ENCODE measurements at places on chromosomes 1 and 21.
A peak's percentile ranks its signal among the peaks of the same experiment; 100 is the strongest.

GRCh38 chr21:24844671-24845070 is 762.6 kb downstream of the MRPL39 start:
- no peak for DNase-seq

GRCh38 chr21:29164323-29164942 is 34.0 kb downstream of the MAP3K7CL start:
- peak; percentile 68 for DNase-seq

GRCh38 chr1:19013826-19014548 is 57.5 kb upstream of the IFFO2 start:
- DNase-seq: peak; percentile 65

- DNase-seq: no peak
Observed at GRCh38 chr1:173570370-173571007, 32.4 kb downstream of the SLC9C2 start.

DNA sequence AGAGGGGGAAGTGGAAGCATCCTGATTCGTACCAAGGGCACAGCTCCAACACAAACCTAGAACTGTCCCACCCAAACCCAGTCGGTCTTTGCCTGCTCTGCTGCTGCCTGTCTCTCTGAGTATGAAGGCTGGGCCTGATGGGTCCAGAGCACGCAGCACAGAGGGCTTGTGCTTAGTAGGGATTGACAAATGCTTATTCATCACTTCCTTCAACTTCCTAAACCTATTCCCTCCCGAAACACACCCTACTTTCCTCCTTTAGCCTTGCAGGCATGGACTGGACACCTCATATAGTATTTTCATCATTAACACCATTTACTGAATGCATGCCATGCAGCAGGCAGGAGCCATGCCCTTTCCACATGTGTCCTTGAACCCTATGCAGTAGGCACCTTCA is 31.3 kb downstream of the FOXO6 start:
- no peak for DNase-seq

- no peak for DNase-seq
Observed at GRCh38 chr1:216325946-216326345, 97.3 kb downstream of the USH2A start.

- peak; percentile 60 for DNase-seq
Observed at GRCh38 chr1:184002071-184002470, 35.5 kb downstream of the COLGALT2 start.

DNA sequence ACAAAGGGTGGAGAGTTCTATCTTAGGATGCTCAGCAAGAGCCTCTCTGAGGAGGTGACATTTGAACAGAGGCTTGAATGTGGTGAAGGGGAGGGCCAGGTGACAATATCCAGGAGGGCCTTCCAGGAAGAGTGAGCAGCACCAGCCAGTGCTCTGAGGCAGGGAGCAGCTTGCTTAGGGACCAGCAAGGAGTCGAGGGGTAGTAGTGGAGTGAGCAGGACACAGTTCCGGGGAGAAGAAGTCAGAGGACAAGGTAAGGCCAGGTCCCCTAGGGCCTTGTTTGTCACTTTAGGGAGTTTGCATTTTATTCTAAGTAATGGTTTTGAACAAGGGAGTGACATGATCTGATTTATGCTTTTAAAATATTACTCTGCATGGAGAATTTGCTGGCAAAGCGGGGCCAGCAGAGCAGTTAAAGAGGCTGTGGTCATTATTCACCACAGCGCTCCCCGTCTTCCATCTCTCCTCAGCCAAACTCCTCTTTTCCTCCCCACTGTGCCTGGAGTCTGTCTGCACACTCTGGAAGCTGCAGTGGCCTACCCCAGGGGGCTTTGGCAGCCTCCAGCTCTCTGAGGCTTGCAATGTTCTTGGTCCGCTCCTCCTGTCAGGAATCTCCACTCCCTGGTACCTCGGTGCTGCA is 17.0 kb upstream of the CSF1 start:
- DNase-seq: no peak

- DNase-seq: no peak
Observed at GRCh38 chr1:153939476-153939875, 7.0 kb downstream of the DENND4B start.

DNA sequence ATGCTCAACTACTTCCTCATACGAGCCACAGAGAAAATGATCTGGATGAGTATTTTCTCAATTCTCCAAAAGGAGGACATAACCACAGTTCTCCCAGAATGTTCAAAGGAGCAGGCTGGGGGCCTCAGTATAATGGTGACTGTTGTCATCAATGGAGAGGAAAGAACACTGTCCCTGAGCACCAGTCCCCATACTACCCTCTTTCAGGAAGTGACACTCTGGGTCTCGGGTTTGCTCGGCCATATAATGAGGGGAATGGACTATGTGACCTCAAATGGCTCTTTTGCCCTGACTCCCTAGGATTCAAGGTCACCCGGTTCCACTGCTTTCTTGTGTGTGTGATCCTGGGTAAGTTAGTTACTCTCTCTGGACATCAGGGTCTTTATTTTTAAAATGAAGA is 22.8 kb downstream of the SLC9A1 start:
- DNase-seq: no peak

DNA sequence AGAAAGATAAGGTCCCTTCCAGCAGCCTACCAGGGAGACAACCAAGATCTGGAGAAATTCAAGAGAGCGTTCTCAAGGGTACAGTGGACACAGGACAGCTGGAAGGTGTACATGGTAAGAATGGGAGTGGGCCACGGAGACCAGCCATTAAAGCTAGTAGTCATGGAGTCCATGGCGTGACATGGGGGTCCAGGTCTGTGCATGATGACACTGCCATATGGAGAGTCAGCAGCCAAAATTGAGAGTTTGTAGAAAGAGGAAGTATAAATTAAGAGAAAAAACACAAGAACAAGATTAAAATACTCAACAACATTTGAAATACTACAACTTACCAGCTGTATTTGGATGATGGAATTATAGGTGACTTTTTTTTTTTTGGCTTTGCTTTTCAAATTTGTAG is 7.9 kb upstream of the LORICRIN start:
- DNase-seq: no peak

DNA sequence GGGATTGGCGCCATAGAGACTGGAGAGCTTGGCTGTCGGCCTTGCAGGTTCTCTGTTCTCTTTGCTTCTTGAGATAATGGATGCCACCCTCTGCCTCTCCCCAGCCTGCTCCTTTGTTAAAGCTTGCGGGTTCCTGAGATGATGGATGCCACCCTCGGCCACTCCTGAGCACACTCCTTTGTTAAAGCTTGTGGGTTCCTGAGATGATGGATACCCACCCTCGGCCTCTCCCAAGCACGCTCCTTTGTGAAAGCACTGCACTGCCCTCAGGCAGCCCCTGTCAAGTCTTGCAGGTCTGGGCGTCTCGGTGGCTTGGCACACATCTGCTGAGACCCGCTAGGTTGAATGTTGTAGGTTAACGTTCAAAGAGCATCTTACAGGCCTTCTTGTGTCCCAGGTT is 76.5 kb downstream of the SCCPDH start:
- DNase-seq: no peak

- DNase-seq: no peak
Observed at GRCh38 chr1:155062151-155062686, 1.3 kb upstream of the EFNA4 start.

GRCh38 chr1:99535470-99536164 is 110.3 kb upstream of the PALMD start:
- DNase-seq: no peak

DNA sequence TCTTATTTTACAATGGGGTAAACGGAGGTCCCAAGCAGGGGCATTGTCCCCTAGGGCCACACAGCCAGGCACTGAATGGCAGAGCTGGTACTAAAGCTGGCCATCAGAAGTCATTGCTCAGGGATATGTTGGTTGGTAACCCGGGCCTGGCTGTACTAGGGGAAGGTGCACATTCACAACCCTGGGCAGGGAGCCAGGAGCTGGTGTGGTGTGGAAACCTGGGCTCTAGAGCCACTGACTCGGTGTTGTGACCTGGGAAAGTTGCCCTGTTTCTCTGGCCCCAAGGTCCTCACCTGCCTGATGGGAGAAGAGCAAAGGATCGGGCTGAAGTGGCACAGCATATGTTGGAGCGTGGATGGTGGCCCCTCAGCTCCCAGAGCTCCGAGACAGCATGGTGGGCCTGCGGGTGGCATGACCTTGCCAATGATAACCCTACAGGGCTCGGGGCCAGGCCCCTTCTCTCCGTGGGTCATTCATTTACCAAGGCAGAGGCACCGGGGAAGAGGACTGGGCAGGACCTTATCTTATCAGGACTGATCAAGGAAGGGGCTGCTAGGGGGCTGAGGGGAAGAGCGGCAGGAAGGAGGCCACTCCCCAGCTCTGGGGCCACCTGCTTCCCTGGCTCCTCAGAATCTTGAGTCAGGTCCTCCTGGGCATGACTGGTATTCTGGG is 274.1 kb downstream of the TRABD2B start:
- no peak for DNase-seq

DNA sequence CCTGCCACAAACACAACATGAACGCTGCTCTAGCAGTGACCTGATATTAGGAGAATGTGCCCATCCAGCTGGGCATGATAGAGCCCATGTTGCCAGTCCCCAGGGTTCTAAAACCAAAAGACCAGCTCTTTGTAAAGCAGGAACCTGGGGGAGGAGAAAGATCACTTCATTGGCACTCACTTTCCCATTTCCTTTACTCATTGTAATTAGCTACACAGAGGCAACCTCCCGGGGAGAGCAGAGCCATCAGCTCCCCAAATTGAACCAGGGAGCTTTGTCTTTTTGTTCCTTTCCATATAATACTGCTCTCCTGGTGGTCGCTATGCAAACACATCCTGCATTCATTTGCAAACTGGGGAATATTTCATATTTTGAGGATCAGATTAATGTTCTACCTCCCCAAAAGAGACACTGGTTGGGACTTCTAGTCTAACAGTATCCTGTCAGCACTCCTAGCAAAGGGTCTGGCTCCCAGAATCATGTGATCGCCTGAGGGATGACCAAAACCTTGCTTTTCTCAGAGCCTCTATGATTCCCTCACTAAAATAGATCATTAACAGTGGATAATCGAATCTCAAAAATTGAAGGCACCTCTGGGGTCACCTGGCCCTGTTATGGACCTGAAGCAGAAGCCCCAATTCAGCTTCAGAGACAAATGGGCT is 76.7 kb upstream of the CD1D start:
- no peak for DNase-seq

- DNase-seq: no peak
Observed at GRCh38 chr1:30758785-30759380, 1.3 kb upstream of the LAPTM5 start.

DNA sequence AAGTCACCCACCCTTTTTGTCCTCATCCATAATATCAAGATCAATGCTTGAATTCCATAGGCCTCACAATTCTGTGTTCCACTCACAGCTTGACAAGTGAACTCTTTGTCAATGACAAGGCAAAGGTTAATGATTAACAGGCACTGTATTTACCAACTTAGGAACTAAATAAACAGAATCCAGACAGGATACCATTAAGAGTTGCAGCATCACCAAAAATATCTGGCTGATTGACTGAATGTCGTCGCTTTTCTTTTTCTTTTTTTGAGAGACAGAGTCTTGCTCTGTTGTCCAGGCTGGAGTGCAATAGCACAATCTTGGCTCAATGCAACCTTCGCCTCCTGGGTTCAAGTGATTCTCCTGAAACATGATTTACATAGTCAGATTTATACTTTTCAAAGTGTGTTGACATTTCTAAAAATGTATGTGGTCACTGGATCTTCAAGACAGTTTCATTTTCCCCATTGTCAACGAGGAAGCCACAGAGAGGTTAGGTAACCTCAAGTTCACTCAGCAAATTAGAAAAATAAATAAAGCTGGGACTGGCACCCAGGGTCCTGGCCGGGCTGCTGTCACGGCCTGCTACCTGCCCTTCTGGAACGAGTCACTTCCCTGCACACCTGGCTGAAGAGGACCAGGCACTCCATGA is 81.0 kb downstream of the PDE9A start:
- DNase-seq: peak; percentile 69

- no peak for DNase-seq
Observed at GRCh38 chr21:42405064-42406013, 1.6 kb downstream of the UBASH3A start.

- DNase-seq: no peak
Observed at GRCh38 chr1:211483896-211484612, 7.9 kb downstream of the RD3 start.

DNA sequence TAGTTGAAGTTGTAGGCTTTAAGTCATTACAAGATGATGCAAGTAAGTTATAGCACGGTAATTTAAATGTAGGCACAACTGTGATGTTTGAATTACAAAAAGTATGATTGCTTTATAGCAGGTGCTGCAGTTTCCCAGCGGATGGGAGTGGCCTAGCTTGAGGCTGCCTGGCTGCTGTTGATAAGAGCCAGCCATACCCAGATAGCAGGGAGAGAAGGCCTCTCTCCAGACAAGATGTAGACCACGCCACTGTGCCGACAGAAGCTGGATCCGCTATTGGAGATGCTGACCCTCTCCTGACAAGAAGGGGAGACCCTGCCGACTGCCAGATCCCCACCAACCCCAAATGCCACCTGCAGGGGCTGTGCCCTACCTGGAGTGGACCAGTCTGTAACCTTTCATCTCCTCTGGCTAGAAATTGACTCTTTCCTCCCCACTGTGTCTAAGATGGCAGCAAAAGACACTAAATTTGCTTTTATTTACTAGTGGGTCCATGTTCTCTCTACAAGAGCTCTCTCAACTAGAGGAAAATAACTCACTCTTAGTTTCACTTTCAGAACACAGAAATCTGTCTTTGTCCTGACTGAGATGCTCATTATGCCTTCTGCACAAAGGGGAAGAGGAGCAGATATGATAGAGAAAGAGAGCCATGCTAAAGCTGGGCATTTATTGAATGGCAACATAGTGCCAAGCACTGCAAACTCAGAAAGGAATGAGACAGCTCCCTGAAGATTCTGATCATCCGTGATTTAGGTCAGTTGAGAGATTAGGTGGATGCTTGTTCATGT is 127.9 kb downstream of the URB2 start:
- no peak for DNase-seq

DNA sequence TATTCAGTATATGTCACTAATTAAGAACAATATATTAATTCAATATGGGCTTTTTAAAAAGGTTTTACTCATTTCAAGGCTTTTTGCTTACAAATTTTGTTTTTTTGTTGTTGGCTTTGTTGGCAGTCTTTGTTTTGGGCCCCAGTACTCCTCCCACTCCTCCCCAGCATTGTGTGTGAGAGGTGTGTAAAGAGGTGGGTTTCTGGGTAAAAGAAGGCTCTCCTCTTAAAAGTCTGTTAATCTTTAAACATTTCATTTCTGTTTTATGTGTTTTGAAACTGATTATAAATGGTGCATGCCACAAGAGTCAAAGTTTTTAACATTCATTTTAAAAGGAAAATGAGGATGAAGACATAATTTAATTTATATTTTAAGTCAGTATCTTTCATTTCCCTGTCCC is 79.6 kb downstream of the SASS6 start:
- DNase-seq: no peak

Data from LoVo (cell line).